Activated CD8-positive, alpha-beta memory T cell treated with anti-CD3 and anti-CD28 coated beads, Interleukin-2, amount 10 ng/mL, durations not matched to agents 7 days and 5 days (primary cell): ENCODE measurements at places on chromosomes 11 and 22.
A peak's percentile ranks its signal among the peaks of the same experiment; 100 is the strongest.

DNA sequence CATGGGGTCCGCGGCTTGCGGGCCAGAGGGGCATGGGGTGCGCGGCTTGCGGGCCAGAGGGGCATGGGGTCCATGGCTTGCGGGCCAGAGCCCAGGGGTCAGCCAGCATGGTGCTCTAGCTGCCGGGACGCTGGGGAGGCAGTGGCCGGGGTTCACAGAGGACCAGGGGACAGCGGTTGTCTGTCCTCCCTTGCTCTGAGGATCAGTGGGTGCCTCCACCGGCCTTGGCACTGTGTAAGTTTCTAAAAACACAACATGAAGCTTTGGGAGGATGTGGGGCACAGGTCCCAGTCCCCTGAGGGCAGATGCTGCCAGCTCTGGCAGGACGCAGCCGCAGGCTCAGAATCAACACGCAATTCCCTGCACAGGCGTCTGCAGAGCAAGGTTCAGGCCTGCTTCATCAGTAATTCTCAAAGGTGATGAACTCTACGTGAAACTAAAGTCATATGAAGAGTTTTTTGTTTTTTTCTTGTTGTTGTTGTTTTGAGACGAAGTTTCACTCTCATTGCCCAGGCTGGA, 3.0 kb downstream of the MLC1 start:
- no peak for DNase-seq
- peaks cover 3% of the 10 kb centered on the region for H3K4me1 ChIP-seq
- H3K27ac ChIP-seq: no peak overlapping the region

GRCh38 chr11:102115557-102115956, 5.3 kb downstream of the YAP1 start:
- no peak for DNase-seq
- peaks cover 55% of the 10 kb centered on the region for H3K27me3 ChIP-seq
- no peak overlapping the region for H3K4me3 ChIP-seq
- no peak overlapping the region for H3K27ac ChIP-seq
- H3K36me3 ChIP-seq: peaks cover 1% of the 10 kb centered on the region

DNA sequence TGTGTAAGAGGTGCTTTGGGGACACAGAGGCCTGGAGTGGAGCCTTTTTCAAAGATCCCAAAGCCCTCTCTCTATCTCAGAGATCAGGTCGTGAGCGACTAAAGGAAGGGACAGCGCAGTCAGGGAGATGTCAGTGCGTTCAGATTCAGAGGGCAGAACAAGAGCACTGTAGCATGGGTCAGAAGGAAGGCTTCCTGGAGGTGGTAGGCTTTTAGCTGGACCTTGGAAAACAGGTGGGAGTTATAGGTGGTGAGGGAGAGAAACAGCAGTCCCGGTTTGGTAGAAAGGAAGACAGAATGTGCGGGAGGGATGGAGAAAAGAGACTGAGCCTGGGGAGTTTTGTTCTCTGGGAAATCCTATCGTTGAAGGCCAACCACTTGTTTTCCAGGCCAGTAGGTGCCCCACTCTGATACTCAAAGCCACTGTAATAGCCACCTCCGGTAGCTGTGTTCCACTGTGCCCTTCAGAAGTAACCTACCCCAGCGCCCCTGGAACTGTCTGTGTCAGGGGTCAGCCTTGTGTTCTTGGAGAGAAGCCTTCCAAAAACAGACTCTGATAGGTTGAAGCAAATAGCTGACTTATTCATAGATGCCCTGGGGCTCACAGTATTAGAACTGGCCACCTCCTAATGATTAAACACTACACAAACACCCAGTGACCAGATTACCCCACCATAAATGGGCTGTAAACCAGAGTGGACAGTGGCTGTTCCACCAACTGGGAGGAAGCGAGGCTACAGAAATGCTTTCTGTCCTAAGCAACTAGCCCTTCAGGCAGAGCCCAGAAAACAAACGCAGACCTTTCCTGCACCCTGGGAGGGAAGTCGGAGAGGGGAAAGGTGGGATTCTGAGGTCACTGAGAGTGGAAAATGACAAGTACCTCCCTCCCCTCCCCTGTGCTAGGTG, 157.7 kb downstream of the DBX1 start:
- DNase-seq: no peak
- no peaks in the 10 kb centered on the region for H3K27me3 ChIP-seq
- H3K4me1 ChIP-seq: no peaks in the 10 kb centered on the region
- no peak overlapping the region for H3K4me3 ChIP-seq

GRCh38 chr11:45982656-45983470, 60.4 kb downstream of the LARGE2 start:
- no peak overlapping the region for H3K4me3 ChIP-seq
- peaks cover 2% of the 10 kb centered on the region for H3K36me3 ChIP-seq
- DNase-seq: no peak
- H3K27ac ChIP-seq: no peak overlapping the region
- H3K27me3 ChIP-seq: no peaks in the 10 kb centered on the region

GRCh38 chr11:6298605-6299004, 21.7 kb downstream of the CAVIN3 start:
- no peaks in the 10 kb centered on the region for H3K36me3 ChIP-seq
- H3K4me3 ChIP-seq: no peak overlapping the region
- peak; percentile 47 for DNase-seq
- no peaks in the 10 kb centered on the region for H3K4me1 ChIP-seq
- H3K27ac ChIP-seq: no peak overlapping the region

DNA sequence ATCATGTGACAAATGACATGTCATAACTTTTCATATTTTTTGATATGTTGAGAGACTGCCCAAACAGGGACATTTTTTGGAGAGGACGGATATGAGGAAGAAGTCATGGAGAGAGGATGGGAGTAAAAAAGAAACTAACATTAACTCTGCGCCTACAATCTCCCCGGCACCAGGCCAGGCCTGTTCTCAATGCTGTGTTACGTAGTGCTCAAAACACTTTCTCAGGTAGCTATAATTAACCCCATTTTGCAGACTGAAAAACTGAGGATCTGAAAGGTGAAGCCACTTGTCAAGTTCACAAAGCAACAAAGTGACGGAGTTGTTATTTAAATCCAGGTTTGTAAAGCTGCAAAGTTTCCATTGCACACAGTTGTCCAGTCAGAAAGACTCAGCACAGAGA, 17.4 kb upstream of the NOX4 start:
- DNase-seq: no peak
- H3K36me3 ChIP-seq: no peaks in the 10 kb centered on the region
- H3K4me3 ChIP-seq: no peak overlapping the region
- H3K27ac ChIP-seq: no peak overlapping the region
- no peaks in the 10 kb centered on the region for H3K27me3 ChIP-seq

GRCh38 chr11:64092111-64092760, 56.5 kb downstream of the FLRT1 start:
- H3K36me3 ChIP-seq: no peaks in the 10 kb centered on the region
- no peak for DNase-seq
- no peaks in the 10 kb centered on the region for H3K27me3 ChIP-seq
- no peak overlapping the region for H3K4me3 ChIP-seq

- H3K27ac ChIP-seq: peak overlapping the region; percentile 62
- no peaks in the 10 kb centered on the region for H3K36me3 ChIP-seq
- no peak for DNase-seq
- no peak overlapping the region for H3K4me3 ChIP-seq
- H3K27me3 ChIP-seq: no peaks in the 10 kb centered on the region
Observed at GRCh38 chr11:61972112-61972671, 4.8 kb upstream of the FTH1 start.

DNA sequence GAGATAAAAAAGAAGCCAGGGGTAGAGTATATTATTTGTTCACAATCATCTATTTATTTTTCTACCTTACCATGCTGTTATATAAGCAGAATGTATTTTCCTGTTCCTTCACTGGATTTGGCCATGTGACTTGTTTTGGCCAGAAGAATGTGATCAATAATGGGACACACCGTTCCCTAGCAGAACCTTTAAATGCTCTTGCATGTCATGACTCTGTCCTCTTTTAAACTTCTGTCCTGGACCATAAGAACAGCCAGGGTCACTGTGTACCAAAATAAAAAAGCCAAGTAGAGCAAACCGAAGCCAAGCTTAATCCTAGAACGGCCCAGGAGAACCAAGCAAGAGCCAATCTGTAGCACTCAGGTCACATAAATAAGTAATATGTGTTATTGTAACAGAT, 1682.4 kb downstream of the LRRC4C start:
- no peak overlapping the region for H3K27ac ChIP-seq
- no peaks in the 10 kb centered on the region for H3K4me1 ChIP-seq
- no peaks in the 10 kb centered on the region for H3K27me3 ChIP-seq

- no peak overlapping the region for H3K4me3 ChIP-seq
- no peak overlapping the region for H3K27ac ChIP-seq
- no peaks in the 10 kb centered on the region for H3K4me1 ChIP-seq
- H3K27me3 ChIP-seq: no peaks in the 10 kb centered on the region
Observed at GRCh38 chr11:112345706-112346105, 85.0 kb upstream of the PLET1 start.

DNA sequence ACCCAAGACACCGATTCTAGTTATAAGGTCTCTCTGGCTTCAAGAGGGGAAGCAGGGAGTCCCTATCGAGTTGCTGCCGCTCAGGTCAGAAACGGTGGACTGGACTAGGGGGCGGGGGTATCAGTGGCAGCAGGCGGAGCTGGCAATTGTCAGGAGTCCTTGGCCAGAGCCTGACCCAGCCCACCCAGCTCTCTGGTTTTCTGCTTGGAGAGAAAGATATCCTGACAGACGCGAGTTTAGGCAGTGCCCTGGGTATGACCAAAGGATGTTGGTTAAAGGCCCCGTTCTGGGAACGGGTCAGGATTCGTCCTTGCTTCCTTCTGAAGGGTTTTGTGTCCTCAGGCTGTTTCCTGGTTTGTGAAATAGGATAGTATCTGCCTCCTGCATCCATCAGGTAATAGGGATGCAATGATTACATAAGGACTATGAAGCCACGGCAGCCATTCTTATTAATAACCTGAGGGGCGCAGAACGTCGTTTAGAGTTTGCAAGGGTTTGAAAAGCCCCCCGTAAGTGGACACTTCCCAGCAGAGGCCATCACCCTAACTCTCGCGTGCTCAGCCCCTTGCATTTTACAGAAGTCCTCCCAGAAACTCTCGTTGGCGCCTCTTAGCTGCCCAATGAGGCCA, 700 bp upstream of the DEPDC5 start:
- H3K27me3 ChIP-seq: no peaks in the 10 kb centered on the region
- peaks cover 50% of the 10 kb centered on the region for H3K4me1 ChIP-seq
- DNase-seq: no peak
- peak overlapping the region; percentile 95 for H3K4me3 ChIP-seq

- no peaks in the 10 kb centered on the region for H3K36me3 ChIP-seq
- peaks cover 47% of the 10 kb centered on the region for H3K27me3 ChIP-seq
- peaks cover 10% of the 10 kb centered on the region for H3K4me1 ChIP-seq
Observed at GRCh38 chr11:94741022-94741679, 27.0 kb upstream of the AMOTL1 start.

DNA sequence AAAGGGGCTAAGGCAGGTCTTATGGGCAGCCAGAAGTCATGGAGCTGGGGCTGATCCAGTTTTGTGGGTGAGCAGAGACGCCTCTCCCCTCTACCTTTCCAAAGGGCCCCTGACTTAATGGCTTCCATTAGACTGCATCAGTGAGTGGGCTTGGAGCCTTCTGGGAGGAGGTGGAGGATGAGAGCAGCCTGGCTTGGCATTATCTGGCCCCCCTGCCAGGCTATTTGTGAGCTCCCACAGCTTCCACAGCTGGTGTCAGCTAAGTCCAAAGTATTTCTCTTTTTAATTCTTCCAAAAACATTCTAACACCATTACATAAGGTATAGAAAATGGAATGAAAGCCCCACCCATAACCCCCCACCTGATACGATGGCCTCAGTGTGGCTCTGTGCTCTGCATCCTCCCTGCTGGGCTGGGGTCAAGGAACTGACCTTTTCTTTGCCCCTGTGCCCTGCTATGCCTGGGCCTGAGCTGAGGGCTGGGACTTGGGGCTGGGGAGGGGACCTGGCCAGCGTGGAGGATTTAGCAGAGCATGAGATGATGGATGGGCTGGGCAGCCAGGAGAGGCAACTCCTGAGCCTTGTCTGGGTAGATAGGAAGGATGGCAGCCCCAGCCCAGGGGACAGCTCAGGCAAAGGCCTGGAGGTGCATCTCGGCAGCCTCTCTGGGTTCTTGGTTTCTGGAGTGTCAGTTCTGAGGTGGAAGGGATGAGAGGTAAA, 4.0 kb downstream of the AIFM3 start:
- DNase-seq: no peak
- no peak overlapping the region for H3K27ac ChIP-seq
- H3K27me3 ChIP-seq: peaks cover under 1% of the 10 kb centered on the region
- H3K4me3 ChIP-seq: no peak overlapping the region

GRCh38 chr22:43326331-43327156, 16.6 kb downstream of the SCUBE1 start:
- no peaks in the 10 kb centered on the region for H3K36me3 ChIP-seq
- peaks cover 4% of the 10 kb centered on the region for H3K4me1 ChIP-seq
- H3K27me3 ChIP-seq: peaks cover 6% of the 10 kb centered on the region
- H3K4me3 ChIP-seq: no peak overlapping the region

GRCh38 chr11:65077451-65077850, 6.4 kb downstream of the CDCA5 start:
- peak overlapping the region; percentile 45 for H3K27ac ChIP-seq
- peaks cover 48% of the 10 kb centered on the region for H3K36me3 ChIP-seq
- no peak overlapping the region for H3K4me3 ChIP-seq
- H3K27me3 ChIP-seq: no peaks in the 10 kb centered on the region

GRCh38 chr22:33535937-33536875, 384.1 kb downstream of the LARGE1 start:
- H3K4me3 ChIP-seq: no peak overlapping the region
- H3K27ac ChIP-seq: no peak overlapping the region
- H3K27me3 ChIP-seq: no peaks in the 10 kb centered on the region
- H3K36me3 ChIP-seq: no peaks in the 10 kb centered on the region
- no peaks in the 10 kb centered on the region for H3K4me1 ChIP-seq

DNA sequence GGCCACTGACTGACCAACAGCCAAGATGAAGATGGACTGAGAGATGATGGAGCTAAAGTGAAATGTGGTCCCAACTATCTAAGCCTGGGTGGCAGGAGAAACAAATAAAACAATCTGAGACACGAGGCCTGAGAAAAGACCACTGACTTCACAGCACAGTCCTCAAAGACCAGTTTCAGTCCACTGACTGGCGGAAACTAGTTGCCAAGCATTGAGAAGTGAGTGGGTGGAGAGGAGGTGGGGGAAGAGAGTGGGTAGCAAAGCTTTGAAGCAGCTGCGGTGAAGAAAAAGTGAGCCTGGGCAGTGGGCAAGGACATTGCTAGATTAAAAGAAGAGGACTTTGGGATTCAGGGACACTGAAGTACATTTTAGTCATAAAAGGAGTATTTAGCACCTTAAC, 1.9 kb downstream of the MS4A1 start:
- no peaks in the 10 kb centered on the region for H3K36me3 ChIP-seq
- no peak for DNase-seq
- peaks cover 15% of the 10 kb centered on the region for H3K27me3 ChIP-seq
- no peak overlapping the region for H3K27ac ChIP-seq

DNA sequence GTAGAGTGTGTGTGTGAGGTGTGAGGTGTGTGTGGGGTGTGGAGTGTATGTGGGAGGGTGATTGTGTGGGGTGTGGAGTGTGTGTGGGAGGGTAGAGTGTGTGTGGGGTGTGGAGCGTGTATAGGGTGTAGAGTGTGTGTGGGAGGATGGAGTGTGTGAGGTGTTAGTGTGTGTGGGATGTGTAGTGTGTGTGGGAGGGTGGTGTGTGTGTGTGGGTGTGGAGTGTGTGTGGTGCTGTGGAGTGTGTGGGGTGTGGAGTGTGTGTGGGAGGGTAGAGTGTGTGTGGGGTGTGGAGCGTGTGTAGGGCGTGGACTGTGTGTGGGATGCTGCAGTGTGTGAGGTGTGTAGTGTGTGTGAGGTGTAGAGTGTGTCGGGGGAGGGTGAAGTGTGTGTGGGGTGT, 356.1 kb downstream of the CADM1 start:
- no peak for DNase-seq
- peaks cover 2% of the 10 kb centered on the region for H3K4me1 ChIP-seq
- H3K27me3 ChIP-seq: no peaks in the 10 kb centered on the region
- H3K36me3 ChIP-seq: no peaks in the 10 kb centered on the region

GRCh38 chr22:21887841-21888240, 20.4 kb upstream of the MAPK1 start:
- no peak overlapping the region for H3K4me3 ChIP-seq
- peaks cover 2% of the 10 kb centered on the region for H3K36me3 ChIP-seq
- H3K4me1 ChIP-seq: no peaks in the 10 kb centered on the region
- no peak overlapping the region for H3K27ac ChIP-seq
- H3K27me3 ChIP-seq: peaks cover 4% of the 10 kb centered on the region
- DNase-seq: no peak
